ENCODE measurements at places on chromosomes 7 and 10.

GRCh38 chr10:21314906-21315644, 210.4 kb downstream of the SKIDA1 start:
- peak; percentile 23 for DNase-seq

DNA sequence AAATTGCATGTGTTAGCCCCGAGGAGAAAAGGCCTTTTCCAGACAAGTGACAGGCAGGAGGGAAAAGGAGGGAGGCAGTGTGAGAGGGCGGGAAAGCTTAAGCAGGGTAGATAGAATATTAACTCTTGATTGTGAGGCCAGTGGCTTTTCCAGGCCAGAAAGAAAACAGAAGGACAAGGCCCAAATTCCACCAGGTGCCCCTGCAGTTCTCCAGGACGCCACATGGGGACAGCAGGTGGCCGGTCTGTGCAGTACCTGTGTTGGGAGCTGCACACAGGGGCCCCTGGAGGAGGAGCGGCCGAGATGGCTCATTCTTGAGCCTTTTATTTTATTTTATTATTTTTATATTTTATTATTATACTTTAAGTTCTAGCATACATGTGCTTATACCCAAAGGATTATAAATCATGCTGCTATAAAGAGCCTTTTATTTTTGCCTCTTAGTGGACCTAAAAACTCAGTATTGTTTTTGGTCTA, 141.3 kb upstream of the KLF14 start:
- DNase-seq, result peak; percentile 73

DNA sequence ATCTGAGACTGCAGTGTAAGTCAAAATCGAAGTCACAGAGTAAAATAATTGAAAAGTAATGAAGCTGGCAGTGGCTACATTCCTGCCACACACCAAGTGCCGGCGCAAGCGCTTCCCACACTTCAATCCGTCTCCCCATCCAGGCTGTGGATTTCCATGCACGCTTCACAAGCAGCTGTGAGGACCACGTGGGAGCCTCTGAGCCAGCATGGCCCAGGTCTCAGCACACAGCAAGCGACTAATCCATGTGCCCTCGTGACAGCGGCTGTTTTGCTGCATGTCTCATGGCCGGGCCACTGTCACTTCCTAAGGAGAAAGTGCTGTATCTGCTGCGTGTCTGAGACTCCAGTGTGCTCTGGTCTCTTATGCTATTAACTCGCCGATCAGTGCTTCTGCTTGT, 566.9 kb downstream of the DNAJB6 start:
- DNase-seq, result peak; percentile 18

- DNase-seq, result no peak
Observed at GRCh38 chr7:124808206-124808605, 42.6 kb upstream of the GPR37 start.

- peak; percentile 97 for DNase-seq
Observed at GRCh38 chr10:122163174-122164022, 107.7 kb upstream of the BTBD16 start.

- peak; percentile 75 for DNase-seq
Observed at GRCh38 chr10:29734962-29735627, 100.3 kb upstream of the SVIL start.

DNA sequence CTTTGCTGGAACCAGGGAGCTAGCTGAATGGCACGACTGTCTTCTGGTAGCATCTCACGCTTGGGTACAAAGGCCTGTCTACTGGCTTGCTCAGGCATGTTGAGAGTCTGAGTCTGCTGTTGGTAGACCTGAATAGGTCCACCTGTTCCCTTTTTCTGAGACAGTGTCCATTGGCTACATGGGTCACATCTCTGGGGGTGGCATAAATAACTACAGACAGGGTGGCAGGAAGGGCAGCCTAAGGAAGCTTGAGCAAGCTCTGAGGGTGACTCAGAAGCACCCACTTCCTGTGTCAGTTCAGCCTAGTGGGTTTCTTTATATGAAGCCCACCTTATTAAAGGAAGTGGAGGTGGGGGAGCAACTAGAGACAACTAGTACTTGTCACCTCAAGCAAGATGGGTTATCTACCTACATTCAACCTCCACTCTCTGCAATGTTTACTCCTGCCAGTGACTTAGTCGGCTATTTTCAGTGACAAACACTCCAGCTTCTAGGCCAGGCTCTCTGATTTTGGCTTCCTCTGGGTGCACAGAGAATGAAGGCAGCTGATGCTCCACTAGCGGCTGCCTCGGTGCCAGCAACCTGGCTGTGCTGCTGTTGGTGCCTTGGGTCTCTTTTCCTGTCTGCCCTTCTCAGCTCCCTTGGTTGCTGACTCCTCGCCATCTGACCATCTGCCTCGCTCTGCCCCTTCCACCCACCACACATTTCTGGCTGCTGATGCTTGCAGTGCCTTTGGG, 5.7 kb upstream of the ZYX start:
- DNase-seq, result no peak
